ENCODE measurements at places on chromosomes 7 and 10.

GRCh38 chr7:145784809-145785780 lies 331.5 kb upstream of the CNTNAP2 start:
- H3K27ac ChIP-seq, result no peak overlapping the region
- no peaks in the 10 kb centered on the region for H3K36me3 ChIP-seq
- no peaks in the 10 kb centered on the region for H3K4me1 ChIP-seq
- no peaks in the 10 kb centered on the region for H3K27me3 ChIP-seq

DNA sequence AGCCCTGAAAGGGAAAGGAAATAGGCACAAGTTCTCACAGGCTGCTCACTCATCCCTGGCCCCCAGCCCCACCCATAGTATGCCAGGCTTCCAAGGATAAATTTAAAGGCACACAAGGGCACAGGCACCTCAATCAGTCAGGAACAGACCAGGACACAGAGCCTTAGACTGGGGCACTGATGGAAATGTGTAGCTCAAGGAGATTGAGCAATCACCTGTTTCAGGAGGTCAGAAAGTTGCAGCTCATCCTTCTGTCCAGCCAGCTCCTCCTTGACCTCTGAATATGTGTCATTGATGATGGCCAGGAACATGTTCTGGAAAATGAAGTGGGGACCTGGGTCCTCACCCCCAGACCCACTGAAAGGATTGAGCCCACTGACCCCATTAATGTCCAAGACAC lies 6.6 kb upstream of the BLOC1S2 start:
- H3K27ac ChIP-seq, result no peak overlapping the region
- no peaks in the 10 kb centered on the region for H3K4me1 ChIP-seq
- DNase-seq, result no peak
- no peaks in the 10 kb centered on the region for H3K27me3 ChIP-seq
- no peaks in the 10 kb centered on the region for H3K36me3 ChIP-seq
- H3K4me3 ChIP-seq, result no peak overlapping the region

DNA sequence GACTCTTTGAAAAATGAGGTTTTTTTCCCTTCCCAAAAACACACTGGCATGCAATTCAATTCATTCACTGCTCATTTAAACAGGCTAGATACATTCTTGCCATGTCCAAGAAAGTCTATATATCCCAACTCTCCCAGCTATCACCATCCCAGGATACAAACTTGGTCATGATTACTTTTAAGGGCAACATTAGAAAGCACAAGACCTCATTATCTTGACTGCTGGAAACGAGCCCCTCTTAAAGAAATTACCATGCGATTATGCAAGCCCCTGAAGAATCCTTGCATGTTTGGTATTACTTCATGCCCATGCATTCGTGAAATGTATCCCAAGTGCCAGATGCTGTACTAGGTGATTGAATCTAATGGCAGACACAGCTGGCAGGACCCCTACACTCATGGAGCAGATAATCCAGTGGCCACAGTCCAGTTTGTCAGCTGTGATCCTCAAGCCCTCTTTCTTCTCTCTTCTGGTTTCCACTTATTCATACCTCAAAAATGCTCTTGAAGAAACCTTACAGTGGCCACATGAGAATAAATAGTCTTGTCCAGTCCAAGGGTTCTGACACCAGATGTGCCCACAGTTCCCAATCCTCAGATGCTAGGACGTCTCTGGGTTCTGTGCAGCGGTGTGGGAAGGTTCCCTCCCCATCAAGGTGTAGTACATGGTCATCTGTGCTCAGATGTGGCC lies 103.7 kb upstream of the HABP2 start:
- H3K4me3 ChIP-seq, result no peak overlapping the region
- no peaks in the 10 kb centered on the region for H3K27me3 ChIP-seq
- H3K27ac ChIP-seq, result no peak overlapping the region
- no peaks in the 10 kb centered on the region for H3K4me1 ChIP-seq

DNA sequence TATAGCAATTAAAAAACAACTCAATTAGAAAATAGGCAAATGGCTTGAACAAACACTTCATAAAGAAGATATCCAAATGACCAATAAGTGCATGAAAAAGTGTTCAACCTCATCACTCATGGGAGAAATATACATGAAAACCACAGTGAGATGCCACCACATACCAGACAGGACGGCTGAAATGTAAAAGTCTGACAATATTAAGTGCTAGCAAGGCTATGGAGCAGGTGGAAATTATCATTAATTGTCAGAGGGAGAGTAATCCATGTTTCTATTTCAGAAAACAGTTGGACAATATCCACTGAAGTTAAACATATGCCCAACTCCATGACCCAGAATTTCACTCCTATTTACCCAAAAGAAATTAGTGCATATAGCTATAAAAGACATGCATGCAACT lies 42.6 kb upstream of the GRID1 start:
- no peak for DNase-seq
- H3K27me3 ChIP-seq, result no peaks in the 10 kb centered on the region
- no peak overlapping the region for H3K4me3 ChIP-seq
- H3K36me3 ChIP-seq, result no peaks in the 10 kb centered on the region
- H3K4me1 ChIP-seq, result peaks cover 27% of the 10 kb centered on the region
- H3K27ac ChIP-seq, result no peak overlapping the region

Measured in ascending aorta (tissue), 2 donors.